Activated gamma-delta T cell treated with Interleukin-2 at 50 U/mL for 16 hours (primary cell): ENCODE measurements at places on chromosomes 6 and 20.

DNA sequence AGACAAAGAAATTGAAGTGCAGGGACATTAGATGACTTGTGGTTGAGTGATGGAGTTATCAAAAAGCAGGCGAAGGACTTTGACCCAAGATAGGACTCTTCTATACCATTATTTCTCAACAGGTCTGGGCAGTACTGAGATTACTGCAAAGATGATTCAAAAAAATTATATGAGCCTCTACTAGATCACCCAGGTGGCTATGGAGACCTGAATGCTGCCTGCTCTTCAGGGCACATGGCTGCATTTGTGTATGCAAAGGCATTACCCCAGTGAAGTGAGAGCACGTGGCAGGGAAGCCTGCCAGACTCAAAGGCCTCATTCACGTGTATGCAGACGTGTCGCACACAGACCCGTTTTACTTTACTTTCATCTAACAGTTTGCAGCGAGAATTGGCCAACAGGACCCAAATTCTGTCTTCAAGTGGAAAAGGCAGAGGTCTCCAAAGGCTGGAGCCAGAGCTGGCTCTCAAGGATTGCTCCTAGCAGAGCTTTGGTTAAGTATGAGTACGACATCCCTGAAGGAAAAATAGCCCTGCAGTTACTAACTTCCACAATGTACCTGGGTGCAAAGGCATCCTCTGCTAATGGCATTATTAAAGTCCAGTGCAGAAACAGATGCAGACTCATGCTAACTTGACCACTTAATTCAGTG lies 113.8 kb upstream of the ARMC2 start:
- no peak for DNase-seq

GRCh38 chr6:73503027-73503772 lies 17.6 kb downstream of the EEF1A1 start:
- DNase-seq: no peak

DNA sequence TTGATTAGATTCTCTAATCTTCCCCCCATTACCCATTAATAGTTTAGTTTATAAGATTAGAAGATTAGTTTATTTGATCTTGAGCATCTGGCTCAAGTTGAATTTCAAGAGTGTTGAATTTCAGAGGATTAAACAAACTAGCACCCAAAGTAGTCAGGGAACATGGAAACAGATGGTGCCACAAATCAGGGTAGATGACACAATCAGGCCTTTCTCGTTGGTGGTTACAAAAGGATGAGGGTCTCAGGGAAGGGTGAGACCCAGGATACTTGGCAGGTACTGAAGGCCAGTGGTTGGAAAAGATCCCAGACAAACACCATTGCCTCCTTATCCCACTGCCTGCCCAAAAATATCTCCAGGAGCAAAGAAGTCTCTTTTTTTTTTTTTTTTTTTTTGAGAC lies 29.5 kb upstream of the ADGRF1 start:
- DNase-seq: no peak

DNA sequence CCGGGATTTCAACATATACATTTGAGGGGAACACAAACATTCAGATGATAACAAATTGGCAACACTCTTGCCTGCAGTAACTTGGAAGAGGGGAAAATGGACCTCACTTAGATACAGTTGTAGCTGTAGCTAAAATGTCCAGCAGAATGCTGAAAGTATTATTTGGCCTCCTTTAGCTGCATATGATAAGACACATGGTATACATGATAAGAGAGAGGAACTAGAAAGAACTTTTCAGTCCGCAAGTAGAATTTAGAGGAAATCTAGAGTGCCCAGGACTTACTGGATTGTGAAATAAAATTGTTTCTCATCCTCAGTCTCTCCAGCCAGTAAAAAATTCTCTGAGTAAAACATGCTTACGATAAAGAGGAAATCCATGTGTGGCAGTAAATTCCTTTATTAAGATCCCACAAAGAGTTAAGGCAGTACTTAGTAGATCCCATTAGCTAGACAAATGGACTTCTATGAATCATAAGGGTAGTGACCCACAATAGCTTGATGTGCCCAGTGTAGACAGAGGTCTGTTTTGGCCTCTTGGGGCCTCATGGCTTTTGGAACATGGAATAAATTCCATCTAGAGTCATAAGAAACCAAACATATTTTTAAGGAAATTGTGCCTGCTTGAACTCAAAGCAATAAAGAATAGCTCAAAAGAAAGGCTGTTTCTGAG lies 87.9 kb upstream of the RBM24 start:
- DNase-seq: no peak
